Large intestine (tissue), 12 donors: ENCODE measurements at places on chromosomes 7 and 10. TPM values are rescaled to one million over a fixed set of nuclear protein-coding genes. Genes with fewer than 3 reads are reported as not detected.

The CYP3A7 gene
- polyA plus RNA-seq, result 1.8 TPM

DNA sequence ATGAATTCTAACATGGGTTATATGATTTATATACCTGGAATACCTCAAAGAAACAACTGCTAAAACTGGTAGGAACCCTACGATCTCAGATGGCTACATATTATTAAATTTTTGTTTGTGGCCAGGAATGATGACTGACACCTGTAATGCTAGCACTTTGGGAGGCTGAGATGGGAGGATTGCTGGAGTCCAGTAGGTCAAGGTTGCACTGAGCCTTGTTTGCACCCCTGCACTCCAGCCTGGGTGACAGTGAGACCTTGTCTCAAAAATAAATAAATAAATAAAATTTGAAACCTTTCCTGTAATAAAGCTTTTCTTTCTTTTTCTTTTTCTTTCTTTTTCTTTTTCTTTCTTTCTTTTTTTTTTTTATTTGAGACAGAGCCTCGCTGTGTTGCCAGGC, 61.2 kb downstream of the MPLKIP start:
- no peaks in the 10 kb centered on the region for H3K4me1 ChIP-seq
- no peaks in the 10 kb centered on the region for H3K36me3 ChIP-seq
- H3K27ac ChIP-seq, result no peak overlapping the region
- no peaks in the 10 kb centered on the region for H3K27me3 ChIP-seq
- no peak for DNase-seq

The PHKG1 gene
- 2.1 TPM for polyA plus RNA-seq

- no peaks in the 10 kb centered on the region for H3K36me3 ChIP-seq
- H3K4me1 ChIP-seq, result peaks cover 5% of the 10 kb centered on the region
- no peak for DNase-seq
- no peaks in the 10 kb centered on the region for H3K27me3 ChIP-seq
These were observed 292.0 kb upstream of the AOAH start for GRCh38 chr7:37016064-37016878.

The SORBS1 gene
- polyA plus RNA-seq, result 60.2 TPM

The BLVRA gene
- 16.9 TPM for polyA plus RNA-seq

The RAB11FIP2 gene
- 16.4 TPM for polyA plus RNA-seq

The JMJD1C gene
- polyA plus RNA-seq, result 104 TPM

The OGDHL gene
- 20.0 TPM for polyA plus RNA-seq

GRCh38 chr10:133350950-133351329, 3.8 kb downstream of the PRAP1 start:
- peaks cover 25% of the 10 kb centered on the region for H3K36me3 ChIP-seq
- DNase-seq, result no peak
- H3K27me3 ChIP-seq, result no peaks in the 10 kb centered on the region
- no peak overlapping the region for H3K4me3 ChIP-seq
- H3K4me1 ChIP-seq, result peaks cover 31% of the 10 kb centered on the region

- H3K4me3 ChIP-seq, result no peak overlapping the region
- peaks cover 64% of the 10 kb centered on the region for H3K36me3 ChIP-seq
- no peaks in the 10 kb centered on the region for H3K27me3 ChIP-seq
These were observed 20.3 kb downstream of the UROS start for GRCh38 chr10:125802739-125803138.

The GALNT17 gene
- 2.7 TPM for polyA plus RNA-seq

DNA sequence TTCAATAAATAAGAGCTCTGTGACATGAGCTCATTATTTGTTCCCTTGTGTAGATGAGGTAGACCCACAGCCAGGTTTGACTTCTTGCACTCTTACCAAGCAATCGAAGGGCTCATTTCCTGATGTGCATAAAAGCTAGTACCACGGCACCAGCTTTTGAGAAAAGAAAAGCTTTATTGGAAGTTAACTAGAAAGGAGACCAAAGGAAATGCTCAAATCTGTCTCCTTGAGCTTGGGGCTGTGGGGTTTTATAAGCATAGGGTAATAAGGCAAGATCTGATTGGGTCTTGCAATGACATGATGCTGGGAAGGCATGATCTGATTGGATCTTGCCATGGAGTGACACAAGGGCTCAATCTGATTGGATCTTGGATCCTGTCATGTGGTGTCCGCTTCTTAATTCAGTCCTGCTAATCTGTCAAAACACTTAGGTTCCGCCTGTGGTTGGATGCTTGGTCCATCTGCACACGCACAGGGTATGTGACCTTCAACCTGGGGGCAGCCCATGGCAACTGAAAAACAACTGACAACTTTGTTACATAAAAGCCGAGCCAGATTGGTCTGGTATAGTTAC, 47.8 kb upstream of the FRMD4A start:
- no peak for DNase-seq
- no peaks in the 10 kb centered on the region for H3K27me3 ChIP-seq
- H3K4me1 ChIP-seq, result no peaks in the 10 kb centered on the region
- H3K36me3 ChIP-seq, result no peaks in the 10 kb centered on the region

DNA sequence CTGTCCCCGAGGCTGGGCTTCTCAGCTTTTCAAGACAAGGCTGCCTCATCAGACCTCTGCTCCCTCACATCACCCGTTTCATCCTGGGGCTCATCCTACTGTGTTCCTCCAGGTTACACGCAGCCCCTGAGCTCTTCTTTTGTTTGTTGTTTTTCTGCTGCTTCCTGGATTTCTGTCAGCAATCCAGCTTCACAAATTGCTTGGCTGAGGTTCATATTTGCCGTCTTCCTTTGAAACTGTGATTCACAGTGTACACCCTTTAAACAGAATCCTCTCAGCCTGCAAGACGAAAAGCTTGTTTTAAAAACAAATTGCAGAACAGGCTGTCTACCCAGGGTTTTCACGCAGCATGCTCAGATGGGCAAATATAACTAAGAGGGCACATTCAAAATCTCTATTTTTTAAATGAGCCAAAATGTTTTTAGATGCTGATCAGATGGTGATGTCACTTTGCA, 39.1 kb upstream of the PARD3 start:
- peak; percentile 19 for DNase-seq
- no peaks in the 10 kb centered on the region for H3K36me3 ChIP-seq
- H3K4me3 ChIP-seq, result no peak overlapping the region
- no peaks in the 10 kb centered on the region for H3K4me1 ChIP-seq
- no peaks in the 10 kb centered on the region for H3K27me3 ChIP-seq
- no peak overlapping the region for H3K27ac ChIP-seq

DNA sequence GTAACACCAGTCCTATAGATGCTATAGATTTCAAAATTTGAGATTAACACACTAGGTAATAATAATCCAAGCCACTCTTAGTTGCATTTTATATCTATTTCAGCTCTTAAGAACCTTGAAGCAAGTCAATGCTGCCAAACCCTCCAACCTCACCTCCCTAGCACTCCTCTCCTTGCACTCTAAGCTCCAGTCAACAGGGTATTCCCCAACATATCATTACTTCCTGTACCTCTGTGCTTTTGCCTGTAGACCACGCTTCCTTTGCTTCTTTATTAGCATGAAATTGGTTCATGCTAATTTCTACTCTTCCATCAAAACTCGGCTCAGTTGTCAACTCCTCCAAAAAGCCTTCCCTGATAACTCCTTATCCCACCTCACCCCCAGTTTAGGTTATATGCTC, 24.6 kb downstream of the PEX1 start:
- H3K36me3 ChIP-seq, result peaks cover 42% of the 10 kb centered on the region
- H3K4me3 ChIP-seq, result no peak overlapping the region
- no peaks in the 10 kb centered on the region for H3K27me3 ChIP-seq
- no peak overlapping the region for H3K27ac ChIP-seq
- no peaks in the 10 kb centered on the region for H3K4me1 ChIP-seq

The CRTAC1 gene
- 2.5 TPM for polyA plus RNA-seq

DNA sequence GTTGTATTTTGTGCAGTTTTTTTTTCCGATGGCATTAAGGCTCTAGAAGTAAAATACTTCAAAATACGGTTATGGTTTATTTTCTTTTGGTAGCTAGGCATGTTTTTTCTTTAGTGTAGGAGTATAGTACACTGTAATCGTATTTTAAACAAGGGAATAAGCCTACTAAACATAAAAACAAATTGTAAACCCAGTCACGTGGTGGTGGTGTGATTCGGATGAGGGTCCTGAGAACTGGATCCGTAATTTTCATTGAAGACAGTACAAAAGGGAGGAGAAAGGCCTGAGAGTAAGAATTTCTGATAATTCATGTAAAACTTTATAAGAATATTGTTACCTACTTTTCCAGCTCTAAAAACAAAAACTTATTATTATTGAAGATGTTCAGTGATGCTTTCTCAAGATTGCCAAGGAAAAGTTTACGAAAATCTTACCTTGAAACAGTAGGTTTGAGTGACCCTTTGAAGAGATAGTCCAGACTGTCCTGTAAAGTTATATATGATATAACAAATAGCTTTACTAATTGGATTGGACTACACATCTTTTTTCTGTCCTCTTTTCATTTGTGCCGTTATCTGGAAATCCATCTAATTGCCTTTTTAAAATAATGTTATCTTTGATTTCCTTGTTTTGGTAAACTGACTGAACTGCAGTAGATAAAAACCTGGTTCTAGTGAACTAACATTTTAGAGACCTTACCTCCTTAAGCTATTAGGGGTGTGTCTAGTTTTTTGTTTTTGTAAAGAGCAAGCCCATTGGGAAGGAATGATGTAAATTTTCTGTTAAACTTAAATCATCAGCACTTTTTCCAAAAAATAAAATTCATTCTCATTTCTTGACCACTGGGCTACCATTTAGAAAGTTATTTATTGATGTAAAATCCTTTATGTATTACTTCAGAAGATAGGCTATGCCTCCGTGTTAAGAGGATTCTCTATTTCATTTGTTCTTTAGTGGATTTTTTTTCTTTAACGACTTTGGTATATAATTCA, 1.0 kb upstream of the PBLD start:
- peaks cover 11% of the 10 kb centered on the region for H3K4me1 ChIP-seq
- H3K4me3 ChIP-seq, result peak overlapping the region; percentile 99
- H3K27ac ChIP-seq, result peak overlapping the region; percentile 91
- H3K36me3 ChIP-seq, result peaks cover 8% of the 10 kb centered on the region

GRCh38 chr7:122618585-122619189, 80.2 kb downstream of the RNF133 start:
- H3K4me3 ChIP-seq, result no peak overlapping the region
- no peaks in the 10 kb centered on the region for H3K27me3 ChIP-seq
- no peaks in the 10 kb centered on the region for H3K4me1 ChIP-seq
- DNase-seq, result no peak
